Inflammatory macrophage (primary cell): ENCODE measurements at places on chromosomes 1 and 21.

DNA sequence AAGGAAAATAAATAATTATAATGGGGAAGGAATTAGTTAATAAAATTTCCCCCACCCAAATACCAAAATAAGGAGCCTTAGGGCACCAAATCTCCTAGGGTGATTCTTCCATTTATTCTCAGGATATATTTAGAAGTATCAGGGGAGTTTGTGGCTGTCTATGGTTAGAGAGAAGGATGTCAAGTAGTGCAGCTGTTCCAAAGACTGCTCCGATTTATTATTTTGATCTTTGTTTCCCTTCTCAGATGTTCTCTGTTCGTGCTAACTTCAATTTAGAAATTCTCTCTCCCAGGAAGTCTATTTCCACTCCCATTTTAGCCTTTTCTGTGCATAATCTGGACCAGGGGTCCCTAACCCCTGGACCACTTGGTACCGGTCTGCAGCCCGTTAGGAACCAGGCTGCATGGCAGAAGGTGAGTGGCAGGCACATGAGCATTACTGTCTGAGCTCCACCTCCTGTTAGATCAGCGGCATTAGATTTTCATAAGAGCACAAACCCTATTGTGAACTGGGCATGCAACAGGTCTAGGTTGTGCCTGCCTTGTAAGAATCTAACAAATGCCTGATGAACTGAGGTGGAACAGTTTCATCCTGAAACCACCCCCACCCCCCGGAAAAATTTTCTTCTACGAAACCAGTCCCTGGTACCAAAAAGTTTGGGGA is 9.3 kb upstream of the MAST2 start:
- DNase-seq = no peak

DNA sequence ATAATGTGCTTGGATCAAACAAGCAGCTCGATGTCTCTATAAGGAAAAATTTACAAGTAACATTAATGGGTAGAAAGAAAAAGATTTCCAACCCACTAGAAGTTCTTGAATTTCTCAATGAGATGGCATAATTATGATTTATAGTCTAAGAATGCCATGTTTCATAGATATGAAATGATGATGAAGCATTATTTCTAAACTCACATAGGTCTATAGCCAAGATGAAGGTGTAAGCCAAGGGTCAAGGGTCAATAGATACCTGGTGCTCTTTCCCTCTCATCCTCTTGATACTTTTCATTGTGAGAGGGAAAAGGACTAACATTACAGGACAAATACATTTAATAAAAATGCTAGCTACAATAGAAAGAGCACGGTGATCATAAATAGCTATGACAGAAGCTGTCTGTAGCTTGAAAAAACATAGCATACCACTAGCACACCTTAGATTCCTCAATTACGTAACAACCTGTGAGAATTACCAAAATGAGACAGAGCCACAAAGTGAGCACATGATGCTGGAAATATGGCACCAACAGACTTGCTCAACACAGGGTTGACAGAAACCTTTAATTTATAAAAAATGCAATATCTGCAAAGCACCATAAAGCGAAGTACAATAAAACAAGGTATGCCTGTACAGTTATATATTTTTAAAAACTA is 26.3 kb upstream of the F13B start:
- DNase-seq = no peak

- DNase-seq = no peak
These were observed 17.9 kb upstream of the CASZ1 start for GRCh38 chr1:10814312-10814711.

- DNase-seq = no peak
These were observed 6.3 kb upstream of the SELENON start for GRCh38 chr1:25793585-25794170.

GRCh38 chr1:41906943-41907342 is 11.8 kb downstream of the HIVEP3 start:
- no peak for DNase-seq

- no peak for DNase-seq
These were observed 85.5 kb downstream of the C1orf94 start for GRCh38 chr1:34262023-34262853.

DNA sequence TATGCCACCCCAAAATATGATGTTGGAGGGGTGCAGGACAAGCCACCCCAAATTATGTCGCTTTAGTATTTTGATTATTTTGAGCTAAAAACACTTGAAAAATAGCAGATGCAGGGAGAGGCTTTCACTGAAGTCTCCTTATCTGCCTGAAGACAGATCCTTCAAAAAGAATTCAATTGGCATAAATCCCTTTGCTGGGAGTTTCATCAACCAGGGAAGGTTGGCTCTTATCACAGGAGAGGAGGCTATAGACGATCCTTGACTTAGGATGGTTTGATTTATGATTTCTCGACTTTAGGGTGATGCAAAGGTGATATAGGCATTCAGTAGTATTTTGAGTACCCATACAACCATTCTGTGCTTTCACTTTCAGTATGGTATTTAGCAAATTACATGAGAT is 97.8 kb upstream of the CAMK1G start:
- no peak for DNase-seq

- DNase-seq = no peak
These were observed 34.2 kb upstream of the JUN start for GRCh38 chr1:58818075-58818474.

DNA sequence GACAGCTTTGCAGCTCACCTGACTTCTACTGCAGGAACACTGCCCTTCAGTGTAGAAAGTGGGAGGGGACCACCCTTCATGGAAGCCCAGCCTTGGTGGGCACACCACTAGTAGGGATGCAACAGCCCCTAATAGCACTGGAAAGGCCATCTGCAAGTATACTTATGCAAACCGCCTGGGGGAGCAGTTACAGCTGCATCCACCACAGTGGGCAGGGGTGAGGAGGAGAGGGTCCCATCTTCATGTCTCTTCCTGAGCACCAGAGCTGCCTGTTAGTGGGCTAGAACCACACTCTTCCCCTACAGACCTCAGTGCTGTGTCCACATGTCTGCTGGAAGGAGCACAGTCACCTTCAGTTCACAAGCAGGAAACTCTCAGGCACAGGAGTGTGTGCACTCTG is 66.2 kb upstream of the LHX8 start:
- DNase-seq = no peak

DNA sequence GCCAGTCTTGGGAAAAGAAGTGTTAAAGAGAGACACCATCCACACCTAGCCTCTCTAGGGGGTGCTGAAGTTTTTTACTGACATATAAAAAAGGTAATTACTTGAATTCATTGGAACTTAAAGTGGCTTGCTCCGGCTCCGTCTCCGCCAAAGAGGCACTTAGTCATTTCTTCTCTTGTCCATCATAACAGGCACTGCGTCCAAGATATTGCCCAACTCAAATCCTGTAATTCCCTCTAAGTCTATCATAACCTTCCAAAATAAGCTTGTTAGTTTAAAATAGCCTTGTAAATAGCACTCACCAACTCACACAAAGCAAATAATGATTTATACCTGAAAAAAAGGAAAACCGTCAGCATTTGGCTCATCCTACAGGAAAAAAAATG is 160.5 kb downstream of the ZBTB18 start:
- no peak for DNase-seq

GRCh38 chr1:54884768-54885167 is 2.2 kb downstream of the DHCR24 start:
- no peak for DNase-seq

DNA sequence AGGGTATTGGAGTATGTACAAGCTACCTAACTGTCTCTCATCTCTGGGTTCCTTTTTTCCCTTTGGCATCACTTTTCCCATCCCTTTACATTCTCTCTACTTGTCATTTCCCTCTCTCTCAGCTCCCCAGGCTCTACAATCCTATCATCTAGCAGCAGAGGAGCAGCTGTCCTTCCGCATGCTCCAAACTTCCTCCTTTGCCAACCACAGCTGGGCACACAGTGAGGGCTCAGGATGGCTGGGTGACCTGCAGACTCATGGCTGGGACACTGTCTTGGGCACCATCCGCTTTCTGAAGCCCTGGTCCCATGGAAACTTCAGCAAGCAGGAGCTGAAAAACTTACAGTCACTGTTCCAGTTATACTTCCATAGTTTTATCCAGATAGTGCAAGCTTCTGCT is 561 bp downstream of the CD1E start:
- peak; percentile 60 for DNase-seq

- DNase-seq = no peak
These were observed 36.7 kb downstream of the CRB1 start for GRCh38 chr1:197304638-197305200.

DNA sequence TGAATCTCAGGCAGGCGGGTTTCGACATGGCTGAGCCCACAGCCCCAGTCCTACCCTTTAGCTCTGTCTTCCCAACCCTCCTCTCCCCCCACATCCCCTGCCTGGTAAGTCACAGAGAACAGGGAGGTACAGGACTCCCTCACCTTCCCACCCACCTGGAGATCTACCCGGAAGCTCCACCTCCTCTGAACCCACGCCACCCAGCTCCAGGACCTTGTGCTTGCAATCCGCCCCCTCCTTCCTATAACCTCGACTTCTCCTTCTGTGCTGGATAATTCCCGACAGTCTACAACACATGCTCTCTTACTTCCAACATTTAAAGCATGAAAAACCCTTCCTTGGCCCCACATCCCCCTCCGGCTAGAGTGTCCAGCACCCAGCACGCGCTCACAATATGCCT is 22.3 kb downstream of the KIF17 start:
- peak; percentile 61 for DNase-seq

DNA sequence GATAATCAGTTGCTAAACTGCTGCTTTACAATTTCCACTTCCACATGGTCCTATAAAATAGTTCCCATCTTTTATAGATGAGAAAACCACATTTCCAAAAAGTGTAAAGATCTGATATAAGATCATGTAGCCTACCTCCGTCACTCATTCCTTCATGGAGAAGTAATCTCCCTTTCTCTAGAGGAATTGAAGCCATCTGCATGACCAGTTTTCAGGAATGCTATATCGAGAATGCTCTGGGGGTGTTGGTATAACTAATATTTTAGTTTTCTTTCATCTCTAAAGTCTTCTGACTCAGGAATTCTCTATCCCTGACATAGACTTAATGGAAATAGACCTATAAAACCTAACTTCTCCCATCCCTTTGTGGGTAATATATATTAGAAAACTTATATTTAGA is 173.0 kb upstream of the UBE2U start:
- DNase-seq = no peak
